ENCODE measurements at places on chromosomes 7 and 10. TPM values are rescaled to one million over a fixed set of nuclear protein-coding genes. Genes with fewer than 3 reads are reported as not detected.

TMEM130 gene
- polyA plus RNA-seq, result 0.11 TPM

- DNase-seq, result no peak
Measured at GRCh38 chr10:89118091-89118490, 89.0 kb downstream of the CH25H start.

CARD11 gene
- 42.0 TPM for polyA plus RNA-seq

- peak; percentile 46 for DNase-seq
Measured at GRCh38 chr10:69646185-69647060, 16.4 kb downstream of the FAM241B start.

NPC1L1 gene
- 0.02 TPM for polyA plus RNA-seq

EPHA1 gene
- polyA plus RNA-seq, result 0.80 TPM

FLNC gene
- polyA plus RNA-seq, result 1.7 TPM

- no peak for DNase-seq
Measured at GRCh38 chr10:115665549-115665948, 572.4 kb downstream of the ATRNL1 start.

CCL24 gene
- polyA plus RNA-seq, result 11.1 TPM

DNA sequence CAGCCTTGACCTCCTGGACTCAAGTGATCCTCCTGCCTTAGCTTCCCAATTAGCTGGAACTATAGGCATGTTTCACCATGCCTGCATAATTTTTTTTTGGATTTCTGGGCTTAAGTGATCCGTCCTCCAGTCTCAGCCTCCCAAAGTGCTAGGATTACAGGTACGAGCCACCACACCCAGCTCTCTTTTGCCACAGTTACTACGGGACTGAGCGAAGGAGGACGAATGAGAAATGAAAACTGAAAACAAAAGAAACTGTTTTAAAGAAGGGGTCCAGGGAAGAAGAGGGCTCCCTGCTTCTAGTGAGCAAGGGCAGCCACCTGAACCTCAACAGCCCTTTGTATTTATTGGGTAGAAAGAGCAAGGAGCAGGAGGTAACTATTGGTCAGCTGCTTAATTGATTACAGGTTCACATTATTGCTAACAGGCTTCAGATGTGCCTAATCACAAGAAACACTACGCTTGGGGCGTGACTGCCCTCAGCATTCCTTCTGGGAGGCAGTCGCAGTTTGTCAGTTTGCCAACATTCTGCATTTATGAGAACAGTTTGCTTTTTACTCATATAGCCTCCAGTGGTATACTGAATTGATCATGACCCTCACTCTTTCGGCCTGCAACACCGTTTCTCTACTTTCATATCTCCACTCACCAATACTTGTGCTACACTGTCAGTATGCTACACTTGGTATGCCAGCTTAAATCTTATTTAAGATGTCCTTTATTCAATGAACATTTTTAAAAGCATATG, 676.8 kb downstream of the DNAJB9 start:
- no peak for DNase-seq

GRCh38 chr7:55576753-55577152, 4.5 kb upstream of the VOPP1 start:
- no peak for DNase-seq

DNA sequence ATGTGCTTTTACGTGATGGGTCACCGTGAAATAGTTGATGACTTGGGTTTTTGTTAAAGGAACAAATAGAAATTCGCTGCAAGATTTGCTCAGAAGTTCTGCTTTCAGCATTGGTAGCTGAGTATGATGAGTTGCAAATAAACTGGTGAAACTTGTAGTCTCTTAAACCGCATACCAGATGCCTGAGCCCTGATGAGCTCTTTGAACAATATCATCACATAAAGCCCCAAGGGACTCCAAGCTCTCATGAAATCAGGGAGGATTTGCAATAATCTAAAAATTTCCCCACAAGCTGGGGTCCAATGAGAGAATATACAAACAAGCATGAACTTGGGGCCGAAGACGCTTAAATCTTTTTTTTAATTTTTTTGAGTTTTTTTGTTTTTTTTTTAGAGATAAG, 312.4 kb downstream of the CALN1 start:
- DNase-seq, result no peak

DNA sequence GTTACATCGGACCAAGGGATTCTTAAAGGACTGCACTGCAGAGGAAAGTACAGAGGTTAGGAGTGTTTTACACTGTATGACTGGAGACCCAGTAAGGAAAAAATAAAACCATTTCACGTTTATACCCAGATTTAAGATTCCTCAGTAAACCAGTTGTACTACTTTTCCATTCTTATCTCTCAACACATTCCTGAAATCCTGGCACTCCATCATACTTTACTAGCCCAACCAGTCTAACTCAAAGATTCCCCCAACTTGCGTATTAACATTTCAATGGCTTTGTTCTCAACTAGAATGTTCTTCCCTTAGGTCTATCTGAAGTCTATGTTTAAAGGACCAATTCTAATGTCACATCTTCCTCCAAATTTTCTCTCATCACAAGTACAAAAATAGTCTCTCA, 8.0 kb downstream of the CCDC186 start:
- DNase-seq, result no peak

- no peak for DNase-seq
Measured at GRCh38 chr7:148537435-148537834, 53.1 kb upstream of the C7orf33 start.

KLF14 gene
- 0.32 TPM for polyA plus RNA-seq

HABP2 gene
- polyA plus RNA-seq, result not detected

GNAT3 gene
- polyA plus RNA-seq, result not detected

- DNase-seq, result no peak
Measured at GRCh38 chr7:16698200-16698905, 52.4 kb downstream of the BZW2 start.

DNA sequence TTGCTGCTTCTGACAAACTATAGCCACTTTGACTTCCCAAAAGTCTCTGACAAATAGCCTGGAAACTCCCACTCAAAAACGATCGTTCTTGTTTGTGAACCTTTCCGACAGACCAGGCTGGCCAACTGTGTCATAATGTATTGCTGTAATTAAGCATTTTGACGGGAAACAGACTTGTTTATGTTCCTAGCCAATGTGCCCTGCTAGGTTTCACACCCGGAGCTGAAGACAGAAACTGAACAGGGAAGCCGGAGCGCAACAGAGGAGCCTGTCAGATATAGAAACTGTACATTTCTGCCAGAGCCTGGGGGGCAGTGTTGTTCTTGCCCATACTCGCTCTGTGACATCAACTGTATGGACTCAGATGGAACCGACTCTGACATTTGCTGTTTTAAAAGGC, 55.3 kb upstream of the C7orf33 start:
- DNase-seq, result peak; percentile 71

DNA sequence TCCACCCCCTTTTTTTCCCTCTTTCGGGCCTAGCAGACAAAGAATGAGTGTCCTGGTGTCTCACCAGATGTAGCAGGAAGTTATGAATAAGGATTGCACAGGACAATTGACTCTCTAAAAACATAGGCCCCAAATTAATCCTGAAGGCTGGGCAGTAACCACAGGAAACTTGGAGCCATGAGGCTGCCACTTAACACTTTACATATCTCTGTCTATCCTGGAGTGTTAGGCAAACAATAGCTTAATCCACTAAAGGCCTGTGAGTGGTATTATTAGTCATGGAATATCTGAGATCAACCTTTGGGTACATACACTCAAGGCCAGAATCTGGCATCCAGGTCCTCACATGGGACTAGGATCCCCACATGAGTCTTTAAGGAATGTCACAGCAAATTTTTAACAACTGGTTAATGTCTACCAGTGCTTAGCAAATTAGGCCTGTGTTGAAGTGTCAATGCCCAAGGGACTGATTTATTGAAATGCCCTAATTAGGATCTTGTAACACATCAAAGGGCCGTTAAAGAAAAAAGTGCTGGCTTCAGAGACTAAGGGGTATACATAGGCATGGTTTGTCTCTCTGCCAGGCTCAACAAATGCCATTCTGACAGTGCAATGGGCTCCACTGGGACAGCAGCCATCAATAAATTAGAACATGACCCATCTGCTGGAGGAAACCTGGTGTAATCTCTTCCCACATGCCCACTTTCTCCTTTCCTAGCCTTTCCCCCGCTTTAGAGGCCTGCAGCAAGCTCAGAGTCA, 196.7 kb upstream of the TBX20 start:
- DNase-seq, result no peak

KIAA1549 gene
- 0.10 TPM for polyA plus RNA-seq

DNA sequence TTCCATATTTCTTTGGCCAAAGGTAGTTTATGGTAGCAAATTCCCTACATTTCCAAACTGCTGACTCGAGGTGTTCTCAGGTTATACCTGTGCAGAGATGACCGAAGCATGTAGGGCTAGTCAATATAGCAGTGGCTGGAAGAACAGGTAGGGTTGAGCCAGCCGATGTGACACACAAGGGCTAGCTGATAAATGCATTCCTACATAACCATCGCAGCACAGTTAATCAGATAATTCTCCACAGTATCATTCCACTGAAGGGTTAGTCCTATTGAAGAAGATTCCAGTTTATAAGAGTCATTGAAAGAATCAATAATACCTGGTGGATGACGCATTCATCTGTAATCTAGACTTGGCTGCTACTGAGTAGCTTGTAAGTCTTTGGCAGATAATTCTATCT, 220.0 kb downstream of the KIF20B start:
- no peak for DNase-seq

SLC26A4 gene
- 0.17 TPM for polyA plus RNA-seq

DNA sequence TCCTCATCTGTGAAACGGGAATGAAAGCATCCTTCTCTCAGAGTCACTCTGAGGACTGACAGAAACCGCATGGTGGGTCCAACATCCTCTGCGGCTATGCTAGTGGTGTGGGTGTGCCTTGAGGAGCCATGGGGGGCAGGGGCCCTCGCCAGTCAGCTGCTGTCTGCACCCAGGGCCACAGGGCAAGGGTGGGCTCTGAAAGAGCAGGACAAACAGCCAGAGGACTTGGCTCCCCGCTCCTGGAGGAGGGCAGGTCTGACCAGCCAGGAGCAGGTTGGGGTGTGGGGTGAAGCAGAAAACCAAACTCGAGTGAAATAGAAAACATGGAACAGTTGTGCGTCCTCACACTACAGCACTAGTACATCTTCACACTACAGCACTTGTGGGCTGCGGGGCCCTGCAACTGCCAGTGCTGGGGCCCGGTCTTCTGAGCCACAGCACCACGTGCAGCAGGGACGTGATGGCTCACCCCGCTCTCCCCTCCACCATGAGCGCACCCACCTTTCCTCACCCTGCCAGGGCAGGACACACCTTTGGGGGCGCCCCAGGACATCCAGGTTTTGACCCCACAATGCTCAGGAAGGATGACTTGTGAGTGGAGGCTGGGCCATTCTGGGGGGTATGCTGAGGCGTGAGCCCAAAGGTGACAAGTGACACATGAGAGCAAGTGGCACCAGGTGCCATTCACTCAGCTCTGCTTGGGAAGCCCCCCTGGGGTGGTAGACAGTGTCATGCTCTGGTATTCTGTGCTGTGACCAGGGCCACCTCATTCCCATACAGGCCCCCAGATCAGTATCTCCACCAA, 96.1 kb upstream of the RET start:
- DNase-seq, result peak; percentile 65

CC2D2B gene
- polyA plus RNA-seq, result 1.0 TPM

DNA sequence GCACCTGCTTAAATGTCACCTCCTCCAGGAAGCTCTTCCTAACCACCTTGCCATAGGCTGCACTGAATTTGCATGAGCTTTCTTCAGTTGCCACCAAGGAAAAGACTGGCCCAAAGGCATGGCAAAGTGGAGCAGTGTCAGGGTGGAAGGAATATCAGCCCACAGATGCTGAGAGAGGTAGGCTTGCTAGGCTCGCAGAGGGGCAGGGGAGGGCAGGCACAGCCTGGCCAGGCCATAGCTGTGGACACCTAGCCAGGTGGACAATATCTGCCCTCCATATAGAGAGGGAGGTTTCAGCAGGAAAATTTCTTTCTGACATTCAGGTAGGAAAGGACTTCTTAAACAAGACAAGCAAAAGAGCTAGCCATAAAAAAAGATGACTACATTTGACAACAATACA, 166.3 kb downstream of the GRID1 start:
- peak; percentile 51 for DNase-seq

DNA sequence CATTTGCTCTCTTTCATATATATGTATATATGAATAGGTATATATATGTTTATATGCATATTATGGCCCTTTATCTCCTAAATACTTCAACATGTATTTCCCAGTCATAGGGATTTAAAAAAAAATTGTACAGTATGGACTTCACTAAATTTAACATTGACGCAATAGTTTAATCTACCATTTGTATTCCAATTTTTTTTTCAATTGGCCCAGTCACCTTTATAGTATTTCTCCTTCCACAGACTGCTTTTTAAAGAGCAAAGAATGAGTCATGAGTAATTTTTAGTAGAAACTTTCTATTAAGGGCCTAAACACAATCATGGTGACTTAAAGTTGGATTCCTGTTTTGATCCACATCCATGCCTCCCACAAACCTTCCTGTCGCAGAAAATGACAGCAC, 20.5 kb downstream of the CCSER2 start:
- DNase-seq, result no peak

GRCh38 chr7:114821030-114821900, 100.6 kb upstream of the MDFIC start:
- no peak for DNase-seq

DNA sequence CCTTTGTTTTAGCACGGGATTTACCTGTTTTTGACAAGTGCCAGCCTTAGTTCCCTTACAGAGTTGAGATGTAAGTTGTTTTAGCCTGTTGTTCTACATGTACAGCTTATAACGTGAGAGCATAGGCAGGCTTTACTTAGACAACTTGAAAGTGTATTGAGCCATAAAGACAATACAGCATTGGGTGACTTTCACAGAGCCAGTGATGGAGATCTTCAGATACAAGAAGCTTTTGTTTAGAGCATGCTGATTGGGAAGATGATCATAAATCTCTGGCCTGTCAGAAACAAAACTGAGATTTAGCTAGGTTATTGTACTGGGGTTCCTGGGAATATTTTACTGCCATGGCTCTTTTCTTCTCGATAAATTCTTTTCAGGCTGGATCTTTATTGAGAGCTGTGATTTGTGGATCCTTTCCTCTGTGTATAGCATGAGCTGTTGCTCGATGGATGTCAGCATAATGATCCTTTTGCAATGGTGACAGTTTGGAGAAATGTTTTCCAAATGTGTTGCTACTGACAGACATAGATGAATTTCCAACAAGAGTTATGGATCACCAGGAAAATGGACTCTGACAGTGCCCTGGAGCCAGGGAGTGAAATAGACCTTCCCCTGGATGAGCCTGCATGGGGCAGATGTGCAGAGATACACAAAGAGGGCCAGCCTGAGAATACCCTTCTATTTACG, 30.2 kb downstream of the LHFPL3 start:
- no peak for DNase-seq

SPDYE6 gene
- polyA plus RNA-seq, result not detected

GRCh38 chr7:45643630-45644029, 69.5 kb downstream of the ADCY1 start:
- no peak for DNase-seq

PNLIPRP1 gene
- polyA plus RNA-seq, result 0.23 TPM

ZPBP gene
- polyA plus RNA-seq, result not detected

DNA sequence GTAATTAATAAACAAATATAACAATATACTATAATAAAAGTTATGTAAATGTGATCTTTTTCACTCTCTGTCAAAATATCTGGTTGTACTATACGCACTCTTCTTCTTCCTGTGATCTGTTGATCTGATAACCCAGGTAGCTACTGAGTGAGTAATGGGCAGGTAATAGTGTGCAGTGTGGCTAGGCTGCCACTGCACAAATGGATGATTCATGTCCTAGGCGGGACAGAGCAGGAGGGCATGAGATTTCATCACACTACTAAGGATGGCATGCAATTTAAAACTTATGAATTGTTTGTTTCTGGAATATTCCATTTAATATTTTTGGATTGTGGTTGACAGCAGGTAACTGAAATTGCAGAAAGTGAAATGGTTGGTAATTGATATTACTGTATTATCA, 44.5 kb downstream of the TAS2R16 start:
- DNase-seq, result no peak
